ENCODE measurements at places on chromosomes 6 and 20.

- no peak for DNase-seq
Measured at GRCh38 chr6:130372786-130373185, 7.0 kb downstream of the TMEM200A start.

DNA sequence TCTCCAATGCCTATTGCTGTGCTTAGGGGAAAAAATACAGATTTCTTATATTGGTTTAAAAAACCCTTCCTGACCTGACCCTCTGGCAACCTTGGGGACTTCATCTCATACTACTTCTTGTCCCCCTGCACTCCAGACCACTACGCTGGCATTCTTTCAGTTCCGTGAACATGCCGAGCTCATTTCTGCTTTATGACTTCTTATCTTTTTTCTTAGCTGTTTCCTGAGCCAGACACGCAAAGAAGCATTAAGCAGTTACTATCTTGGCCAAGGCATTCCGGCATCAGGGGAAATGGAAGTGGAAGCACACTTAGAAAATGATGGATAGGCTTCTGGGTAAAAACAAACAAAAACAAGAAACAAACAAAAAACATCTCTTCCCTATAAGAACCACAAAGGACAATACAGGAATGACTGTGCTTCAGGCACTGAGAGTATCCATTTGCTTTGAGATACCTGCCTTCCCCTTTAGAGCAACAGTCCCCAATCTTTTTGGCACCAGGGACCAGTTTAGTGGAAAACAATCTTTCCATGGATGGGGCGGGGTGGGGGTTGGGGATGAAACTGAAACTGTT, 4.4 kb upstream of the CCDC28A start:
- no peak for DNase-seq

DNA sequence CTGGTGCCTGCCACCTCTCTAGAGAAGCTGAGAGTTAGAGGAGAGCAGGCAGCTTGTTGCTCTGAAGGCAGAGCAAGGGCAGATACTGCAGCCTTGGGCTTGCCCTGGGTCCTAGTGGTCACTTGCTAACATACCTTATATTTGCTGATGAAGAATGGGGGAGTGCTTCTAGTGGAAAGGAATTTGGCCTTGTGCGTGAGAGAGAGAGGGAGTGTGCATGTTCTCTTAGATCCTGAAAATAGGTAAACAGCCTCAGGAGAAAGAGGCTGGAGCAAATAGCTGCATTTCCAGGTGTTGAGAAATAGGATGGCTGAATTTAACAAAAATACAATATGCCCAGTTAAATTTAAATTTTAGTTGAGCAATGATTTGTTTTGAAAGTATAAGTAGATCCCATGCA, 724.5 kb upstream of the FLRT3 start:
- DNase-seq: no peak

DNA sequence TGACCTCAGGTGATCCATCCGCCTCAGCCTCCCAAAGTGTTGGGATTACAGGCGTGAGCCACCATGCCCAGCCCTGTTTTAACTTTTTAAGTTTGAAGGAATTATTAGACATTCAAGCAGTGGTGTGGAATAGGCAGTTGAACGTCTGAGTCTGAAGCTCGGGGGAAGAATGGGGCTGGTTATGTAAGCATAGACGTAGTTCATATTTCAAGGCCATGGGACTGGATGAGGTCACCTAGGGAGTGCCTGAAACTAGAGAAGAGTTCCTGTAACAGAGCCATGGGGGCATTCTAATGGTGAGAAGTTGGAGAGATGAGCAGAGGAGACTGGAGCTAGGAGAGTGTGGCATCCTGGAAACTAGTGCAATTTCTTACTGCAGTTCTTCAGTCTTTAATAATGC, 6.4 kb downstream of the CDKAL1 start:
- no peak for DNase-seq

GRCh38 chr6:145187491-145188206, 547.7 kb downstream of the EPM2A start:
- no peak for DNase-seq

- no peak for DNase-seq
Measured at GRCh38 chr6:84018453-84019061, 15.0 kb upstream of the MRAP2 start.

GRCh38 chr6:26044140-26045064, 42.8 kb upstream of the HFE start:
- DNase-seq: peak; percentile 31

- DNase-seq: peak; percentile 4
Measured at GRCh38 chr20:40506537-40506939, 182.5 kb downstream of the MAFB start.

- no peak for DNase-seq
Measured at GRCh38 chr6:116206231-116206903, 47.5 kb downstream of the TSPYL4 start.

- DNase-seq: no peak
Measured at GRCh38 chr20:60512443-60512842, 554.2 kb downstream of the CDH26 start.

DNA sequence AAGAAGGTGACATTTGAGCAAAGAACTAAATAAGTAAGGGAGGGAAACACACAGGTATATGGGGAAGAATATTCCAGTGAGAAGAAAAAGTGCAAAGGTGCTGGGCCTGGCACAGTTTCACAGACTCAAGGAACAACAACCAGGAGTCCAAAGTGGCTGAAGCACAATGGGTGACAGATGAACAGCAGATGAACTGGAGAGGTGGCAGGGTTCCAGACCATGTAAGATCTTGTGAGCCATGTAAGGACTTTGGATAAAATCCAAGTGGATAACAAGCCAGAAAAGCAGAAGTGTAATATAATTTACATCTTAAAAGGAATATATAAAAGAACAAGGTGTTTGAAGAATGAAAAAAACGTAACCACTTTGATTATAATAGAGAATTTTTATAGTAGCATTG, 87.9 kb downstream of the MMS22L start:
- no peak for DNase-seq

GRCh38 chr6:111750753-111751673, 122.2 kb downstream of the FYN start:
- no peak for DNase-seq

DNA sequence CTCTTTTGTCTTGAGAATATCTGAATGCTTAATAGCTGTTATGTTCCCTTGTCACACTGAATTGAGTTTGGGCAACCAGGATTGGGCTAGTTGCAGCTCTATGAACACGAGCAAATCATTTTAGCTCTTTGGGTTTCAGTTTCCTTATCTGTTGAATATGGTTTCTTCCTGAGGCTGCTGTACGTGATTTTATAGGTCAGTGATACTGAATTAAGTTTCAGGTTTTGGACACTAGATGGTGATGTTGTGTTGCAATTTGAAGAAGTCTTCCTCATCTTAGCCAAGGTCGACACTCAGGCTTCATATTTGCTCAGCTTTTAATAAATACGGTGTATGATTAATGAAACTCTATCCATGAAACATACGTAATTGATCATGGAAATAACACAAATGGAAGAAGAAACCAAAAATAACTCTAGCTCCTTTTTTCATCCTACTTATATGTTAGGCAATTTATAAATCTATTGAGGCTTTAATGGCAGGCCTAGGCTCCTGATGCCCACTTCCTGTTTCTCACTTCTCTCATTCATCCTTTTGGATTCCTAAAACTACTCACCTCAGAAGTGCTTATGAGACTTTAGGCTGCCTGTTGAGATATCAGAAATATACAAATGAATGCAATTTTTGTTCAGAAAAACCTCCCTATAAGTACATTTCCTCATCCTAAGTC, 354.1 kb upstream of the MAP3K7 start:
- peak; percentile 3 for DNase-seq

DNA sequence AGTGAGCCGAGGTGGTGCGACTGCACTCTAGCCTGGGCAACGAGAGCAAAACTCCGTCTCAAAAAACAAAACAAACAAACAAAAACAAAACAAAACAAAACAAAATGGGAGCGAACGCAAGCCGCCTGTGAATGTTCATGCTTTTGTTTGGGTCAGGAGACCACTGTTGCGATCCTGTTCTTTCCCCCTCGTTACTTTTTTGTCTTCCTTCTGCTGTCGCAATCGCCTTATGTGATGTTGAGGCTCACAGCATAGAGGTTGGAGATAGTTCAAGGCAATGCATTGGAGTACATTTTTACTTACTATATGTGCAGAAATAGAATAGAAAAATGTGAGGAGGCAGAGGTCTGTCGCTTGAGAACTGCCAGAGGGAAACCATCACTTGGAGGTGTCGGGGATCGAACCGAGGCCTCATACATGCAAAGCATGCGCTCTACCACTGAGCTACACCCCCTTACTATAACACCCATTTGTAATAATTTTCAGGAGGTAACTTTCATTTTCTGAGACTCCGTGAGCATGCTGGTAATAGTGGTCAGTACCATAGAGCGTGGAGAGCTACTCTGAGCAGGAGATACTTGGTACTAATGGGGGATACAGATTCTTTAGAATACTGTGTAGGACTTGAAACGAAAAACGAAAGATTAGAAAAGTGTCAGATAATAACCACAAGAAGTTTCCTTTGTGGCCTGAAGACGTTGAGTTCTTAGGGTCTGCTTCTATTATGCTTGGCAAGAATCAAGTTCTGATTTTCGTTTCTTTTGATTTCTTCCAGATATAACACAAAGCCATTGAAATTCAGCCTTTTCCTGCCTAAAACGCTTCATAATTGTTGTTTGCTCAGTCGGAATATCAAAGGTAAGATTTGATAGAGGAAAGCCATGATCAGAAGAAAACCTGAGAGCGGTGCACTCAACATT, 121.1 kb downstream of the TRIM27 start:
- no peak for DNase-seq

DNA sequence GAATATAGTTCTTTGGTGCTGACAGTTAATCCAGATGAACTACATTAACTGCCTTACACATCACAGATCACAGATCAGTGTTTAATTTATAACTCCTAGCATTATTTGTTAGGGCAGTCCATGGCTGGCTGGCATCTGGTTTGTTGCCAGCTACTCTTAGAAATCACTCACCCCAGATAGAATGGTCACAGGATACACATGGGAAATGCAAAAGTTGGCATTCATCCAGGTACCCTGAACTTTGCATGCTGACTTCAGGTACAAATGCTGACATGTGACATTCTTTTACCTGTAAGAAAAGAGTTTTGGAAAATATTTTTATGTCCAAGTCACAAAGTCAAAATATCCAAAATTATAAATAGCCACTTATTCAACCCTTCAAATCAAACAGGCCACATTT, 20.2 kb downstream of the FBXL4 start:
- no peak for DNase-seq

DNA sequence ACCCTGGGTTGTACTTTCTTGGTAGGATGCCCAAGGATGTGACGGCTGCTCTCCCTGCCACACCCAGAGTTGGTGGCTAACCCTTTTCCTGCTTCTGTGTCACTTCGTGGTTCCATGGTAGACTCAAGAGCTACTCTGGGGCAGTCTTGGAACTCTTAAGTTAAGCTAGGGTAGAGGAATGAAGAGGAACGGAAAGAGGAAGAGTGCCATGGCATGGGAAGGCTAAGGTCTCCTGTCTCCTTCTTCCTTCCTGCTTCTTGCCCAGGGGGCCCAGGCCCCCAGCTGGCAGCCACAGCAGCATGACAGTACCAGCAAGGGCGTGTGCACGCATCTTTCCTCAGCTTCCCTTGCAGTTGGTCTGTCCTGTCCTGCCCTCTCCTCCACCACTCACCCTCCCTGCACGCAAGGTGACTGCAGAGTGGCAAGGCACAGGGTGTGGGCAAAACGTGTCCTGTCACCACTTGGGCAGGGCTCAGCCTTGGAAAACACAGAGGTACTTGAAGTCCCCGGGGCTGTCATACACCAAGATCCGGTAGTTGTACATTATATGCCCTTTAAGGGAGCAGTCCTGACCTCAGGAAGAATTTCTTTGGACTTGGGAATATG, 39.8 kb upstream of the TGM3 start:
- DNase-seq: no peak

GRCh38 chr6:92582211-92582610, 837.1 kb downstream of the EPHA7 start:
- no peak for DNase-seq

DNA sequence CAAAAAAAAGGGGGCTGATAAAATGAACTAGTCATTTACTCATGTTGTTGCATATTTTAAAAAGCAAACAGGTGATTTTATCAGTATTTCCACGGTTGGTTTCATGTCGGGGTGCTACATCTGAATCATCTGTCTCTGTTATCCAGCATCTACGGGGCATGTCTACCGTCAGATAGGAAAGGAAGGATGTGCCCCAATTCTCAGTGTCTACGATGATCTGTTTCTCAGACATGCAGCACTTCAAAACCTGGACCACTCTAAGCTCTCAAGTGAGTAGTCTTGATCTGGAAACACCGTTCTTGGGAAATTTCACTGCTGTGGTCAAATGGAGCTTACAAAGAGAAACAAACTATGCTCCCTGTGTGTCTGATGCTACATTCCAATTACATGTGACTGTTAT, 240.3 kb upstream of the TAB2 start:
- DNase-seq: no peak

DNA sequence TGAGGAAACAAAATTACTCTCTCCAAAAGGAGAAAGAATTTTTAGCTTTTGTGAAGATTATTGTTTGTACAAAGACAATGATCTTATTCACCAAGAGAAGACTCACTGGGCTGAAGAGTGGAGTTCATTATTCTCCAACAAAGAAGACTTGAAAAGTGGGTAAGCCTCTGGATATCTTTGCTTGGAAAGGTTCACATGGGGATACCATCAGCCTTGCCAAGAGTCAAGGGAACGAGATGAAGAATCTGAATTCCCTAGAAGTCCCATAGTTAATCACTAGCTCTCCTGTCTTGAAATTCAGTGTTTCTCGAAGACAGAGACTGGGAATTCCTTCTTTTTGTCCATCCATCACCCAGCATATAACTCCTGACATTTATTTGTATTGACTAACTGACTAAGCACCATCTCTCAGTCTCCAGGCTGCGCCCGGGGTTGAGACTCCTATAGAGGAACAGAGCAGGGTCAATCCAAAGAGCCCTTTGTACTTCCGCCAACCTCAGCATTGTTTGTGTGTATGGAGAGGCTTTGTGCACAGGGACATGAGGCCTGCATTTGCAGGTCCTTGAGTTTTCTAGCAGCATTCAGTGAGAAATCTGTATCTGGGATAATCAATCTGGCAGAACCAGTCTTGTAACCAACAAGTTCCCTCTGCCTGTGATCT, 461.9 kb downstream of the KIF16B start:
- no peak for DNase-seq

- DNase-seq: no peak
Measured at GRCh38 chr6:122709922-122710512, 69.5 kb upstream of the FABP7 start.

- no peak for DNase-seq
Measured at GRCh38 chr20:33276303-33277113, 6.5 kb upstream of the BPIFB1 start.

GRCh38 chr6:33880104-33880678, 76.4 kb upstream of the MLN start:
- DNase-seq: no peak

- DNase-seq: no peak
Measured at GRCh38 chr6:162863821-162864220, 136.0 kb downstream of the PACRG start.

Data from stimulated activated CD4-positive, alpha-beta T cell treated with anti-CD3 and anti-CD28 coated beads, Interleukin-12 subunit alpha, Interleukin-12 subunit beta, amount 100 ng/mL, for 48 hours (primary cell).